AG09309 (cell line): ENCODE measurements at places on chromosomes 5 and 9.

- no peak for DNase-seq
These were observed 112.2 kb downstream of the ACTBL2 start for GRCh38 chr5:57370376-57370775.

- DNase-seq, result no peak
These were observed 89.9 kb downstream of the SEMA5A start for GRCh38 chr5:9455826-9456434.

DNA sequence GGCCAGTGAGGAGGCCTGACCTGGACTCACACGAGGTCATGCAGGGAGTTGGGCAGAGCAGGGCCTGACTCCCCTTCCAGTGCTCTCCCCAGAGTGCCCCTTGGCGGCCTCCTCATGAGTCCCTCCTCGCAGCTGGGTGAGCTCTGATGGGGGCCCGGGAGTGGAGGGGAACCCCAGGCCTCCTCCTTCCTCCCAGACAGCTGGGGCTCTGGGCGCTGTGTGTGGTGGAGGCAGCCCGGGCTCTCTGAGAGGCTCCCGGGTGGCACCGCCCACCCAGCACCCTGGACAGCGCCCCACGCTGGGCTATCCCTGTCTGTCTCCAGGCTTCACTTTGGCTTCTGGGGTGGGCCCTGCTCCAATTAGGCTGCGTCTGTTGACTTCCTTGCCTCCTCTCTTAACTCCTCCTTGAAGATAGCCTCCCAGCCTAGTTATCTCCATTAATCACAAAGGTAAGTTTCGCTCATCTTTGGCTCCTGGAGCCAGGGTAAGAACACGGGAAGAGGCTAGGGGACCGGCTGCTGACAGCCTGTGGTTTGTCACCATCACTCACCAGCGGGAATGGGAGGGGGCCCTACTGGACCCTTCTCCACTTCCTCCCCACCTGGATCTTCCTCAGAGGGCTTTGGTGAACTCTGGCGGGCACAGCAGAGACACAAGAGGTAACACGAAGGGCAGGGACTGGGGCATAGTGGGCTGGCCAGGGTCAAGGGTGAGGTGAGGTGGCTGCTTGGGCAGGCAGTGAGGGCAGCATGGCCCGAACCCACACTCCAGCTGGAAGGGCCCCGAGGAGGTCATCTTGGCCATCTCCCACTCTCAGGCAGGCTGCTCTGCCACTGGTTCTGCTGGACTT, 13.1 kb downstream of the PSD2 start:
- no peak for DNase-seq

DNA sequence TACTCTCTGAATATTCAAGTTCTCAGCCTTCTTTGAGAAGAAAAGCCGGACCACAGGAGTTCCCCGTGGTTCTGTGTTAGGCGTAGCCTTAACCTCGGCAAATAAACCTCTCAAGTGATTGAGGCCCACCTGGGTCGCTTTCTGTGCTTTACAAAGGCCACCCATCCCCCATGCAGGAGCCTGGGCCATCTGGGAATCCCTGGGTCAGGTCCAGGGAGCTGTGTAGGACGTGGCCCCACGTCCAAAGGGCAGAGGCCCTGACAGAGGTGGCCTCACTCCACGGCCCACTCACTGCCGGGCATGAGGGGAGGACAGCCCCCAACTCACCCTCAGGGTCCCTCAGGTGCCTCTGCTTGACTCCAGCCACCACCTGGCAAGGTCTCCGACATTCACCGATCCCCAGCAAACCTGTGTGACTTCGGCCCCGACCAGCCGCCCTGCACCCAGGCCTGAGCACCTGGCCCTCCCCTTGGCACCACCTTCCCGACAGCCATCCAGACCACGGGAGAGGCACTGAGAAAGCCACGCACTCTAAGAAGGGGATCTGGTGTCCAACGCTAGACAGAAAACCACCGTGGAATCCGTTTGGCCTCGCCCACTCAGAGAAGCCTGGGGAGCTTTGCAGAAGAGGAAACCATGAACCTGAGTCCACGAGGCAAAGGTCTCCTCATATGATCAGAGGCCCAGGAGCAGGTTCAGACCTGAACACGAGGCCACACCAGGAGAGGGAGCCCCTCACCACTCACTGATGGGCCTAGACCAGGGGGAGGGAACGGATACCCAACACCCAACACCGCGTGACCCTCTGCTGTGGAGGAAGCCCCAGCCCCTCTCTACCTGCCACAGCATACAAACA, 4.5 kb downstream of the SLC12A7 start:
- DNase-seq, result no peak

GRCh38 chr5:57779383-57780223, 297.0 kb upstream of the ACTBL2 start:
- DNase-seq, result no peak

GRCh38 chr9:76866689-76867088, 39.2 kb downstream of the PRUNE2 start:
- DNase-seq, result peak; percentile 62

GRCh38 chr5:76870046-76870445, 20.2 kb downstream of the S100Z start:
- no peak for DNase-seq

DNA sequence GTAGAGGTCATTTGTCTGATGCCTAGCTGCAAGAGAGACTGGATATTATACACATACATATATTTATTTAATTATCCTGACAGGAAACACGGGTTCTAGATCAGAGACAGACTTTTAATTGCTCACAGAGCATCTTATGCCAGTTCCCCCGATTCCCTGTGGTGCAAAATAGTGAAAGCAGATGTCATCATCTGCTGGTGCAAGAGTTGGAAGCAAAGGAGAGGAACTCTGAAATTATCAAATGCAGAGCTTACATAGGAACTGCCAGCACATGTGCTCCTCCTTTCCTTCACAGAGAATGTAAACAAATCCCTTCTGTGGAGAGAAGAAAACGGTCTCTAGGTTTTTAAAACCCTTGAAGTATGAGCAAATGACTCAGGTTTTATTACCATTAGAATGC, 69.3 kb downstream of the DTWD2 start:
- no peak for DNase-seq

GRCh38 chr9:26058111-26058895, 380.1 kb upstream of the TUSC1 start:
- no peak for DNase-seq

DNA sequence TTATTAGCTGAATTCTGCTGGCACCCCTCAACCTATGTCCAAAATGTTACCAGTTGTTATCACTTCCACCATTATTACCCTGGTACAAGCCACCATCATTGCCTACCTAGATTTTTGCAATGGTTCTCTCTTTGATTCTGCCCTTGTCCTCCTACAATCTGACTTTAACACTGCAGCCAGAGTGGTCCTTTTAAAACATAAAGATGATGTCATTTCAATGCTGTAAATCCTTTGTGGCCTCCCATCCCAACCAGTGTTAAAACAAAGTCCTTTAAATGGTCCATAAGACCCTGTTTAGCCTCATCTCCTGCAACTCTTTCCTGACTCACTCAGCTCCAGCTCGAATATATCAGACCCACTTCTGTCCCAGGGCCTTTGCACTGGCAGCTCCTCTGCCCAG, 54.9 kb upstream of the FSTL4 start:
- no peak for DNase-seq

- no peak for DNase-seq
These were observed 173.3 kb downstream of the DENND1A start for GRCh38 chr9:123756484-123757106.

GRCh38 chr5:175686396-175686795, 28.5 kb downstream of the HRH2 start:
- DNase-seq, result no peak

GRCh38 chr9:109064963-109065702, 51.8 kb upstream of the CTNNAL1 start:
- DNase-seq, result no peak
